Activated CD8-positive, alpha-beta memory T cell treated with anti-CD3 and anti-CD28 coated beads for 24 hours (primary cell): ENCODE measurements at places on chromosomes 1 and 21.

- no peak for DNase-seq
These were observed 8.3 kb upstream of the TNFRSF1B start for GRCh38 chr1:12158357-12159092.

GRCh38 chr1:24846671-24847070, 83.4 kb downstream of the RUNX3 start:
- DNase-seq: no peak

GRCh38 chr1:13733711-13734110, 33.7 kb downstream of the PRDM2 start:
- DNase-seq: no peak

GRCh38 chr1:240098534-240098933, 6.9 kb downstream of the FMN2 start:
- DNase-seq: no peak

GRCh38 chr1:201561195-201561564, 22.3 kb downstream of the NAV1 start:
- no peak for DNase-seq

- no peak for DNase-seq
These were observed 194.6 kb upstream of the LMO4 start for GRCh38 chr1:87134061-87134460.

GRCh38 chr1:101509370-101509769, 272.6 kb downstream of the S1PR1 start:
- DNase-seq: no peak

DNA sequence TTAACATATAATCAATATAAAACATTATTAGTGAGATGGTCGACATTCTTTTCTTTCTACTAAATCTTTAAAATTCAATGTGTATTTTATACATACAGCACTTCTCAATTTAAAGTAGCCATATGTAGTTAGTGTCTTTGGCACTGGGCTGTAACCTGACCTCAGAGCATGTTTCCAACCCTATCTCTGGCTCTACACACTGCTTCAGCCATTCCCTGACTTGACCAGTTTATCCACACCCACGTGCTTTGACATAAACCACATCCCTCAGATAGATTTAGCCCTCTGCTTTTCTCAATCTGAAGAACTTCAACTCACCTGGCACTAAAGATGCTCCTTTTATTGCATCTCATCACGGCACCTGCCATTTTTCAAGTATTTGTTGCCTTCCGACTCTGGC, 58.3 kb downstream of the RGS2 start:
- no peak for DNase-seq

DNA sequence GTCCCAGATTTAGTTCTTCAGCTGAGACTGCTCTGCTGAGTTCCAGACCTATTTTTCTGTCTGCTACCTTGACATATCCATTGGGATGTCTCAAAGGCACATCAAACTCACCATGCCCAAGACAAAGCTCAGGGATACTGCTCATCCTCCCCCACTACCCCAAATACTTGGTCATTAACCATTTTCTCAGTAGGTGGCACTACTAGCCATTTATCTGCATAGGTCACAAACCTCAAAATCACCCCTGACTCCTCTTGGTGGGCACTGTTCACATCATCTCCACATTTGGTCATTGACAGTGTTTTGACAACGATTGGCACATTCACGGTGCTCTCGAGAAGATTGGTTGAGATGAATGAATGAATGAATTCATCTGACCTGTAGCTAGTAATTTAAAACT, 32.1 kb downstream of the CACNA1S start:
- no peak for DNase-seq
